ENCODE measurements at places on chromosomes 3 and 15.

DNA sequence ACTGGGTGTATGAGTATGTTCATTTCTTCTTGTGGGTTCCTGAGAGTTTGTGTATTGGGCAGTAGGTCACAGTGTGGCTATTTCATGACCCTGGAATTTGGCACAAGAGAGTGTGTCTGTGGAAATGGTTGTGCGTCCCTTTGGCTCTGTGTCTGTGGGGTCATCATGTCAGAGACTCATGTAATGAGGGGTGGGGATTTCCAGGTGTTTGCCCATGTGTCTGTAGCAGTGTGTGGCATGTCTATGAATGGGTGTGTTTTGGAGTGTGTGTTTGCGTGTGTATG is 1.3 kb upstream of the GATA2 start:
- DNase-seq: no peak

DNA sequence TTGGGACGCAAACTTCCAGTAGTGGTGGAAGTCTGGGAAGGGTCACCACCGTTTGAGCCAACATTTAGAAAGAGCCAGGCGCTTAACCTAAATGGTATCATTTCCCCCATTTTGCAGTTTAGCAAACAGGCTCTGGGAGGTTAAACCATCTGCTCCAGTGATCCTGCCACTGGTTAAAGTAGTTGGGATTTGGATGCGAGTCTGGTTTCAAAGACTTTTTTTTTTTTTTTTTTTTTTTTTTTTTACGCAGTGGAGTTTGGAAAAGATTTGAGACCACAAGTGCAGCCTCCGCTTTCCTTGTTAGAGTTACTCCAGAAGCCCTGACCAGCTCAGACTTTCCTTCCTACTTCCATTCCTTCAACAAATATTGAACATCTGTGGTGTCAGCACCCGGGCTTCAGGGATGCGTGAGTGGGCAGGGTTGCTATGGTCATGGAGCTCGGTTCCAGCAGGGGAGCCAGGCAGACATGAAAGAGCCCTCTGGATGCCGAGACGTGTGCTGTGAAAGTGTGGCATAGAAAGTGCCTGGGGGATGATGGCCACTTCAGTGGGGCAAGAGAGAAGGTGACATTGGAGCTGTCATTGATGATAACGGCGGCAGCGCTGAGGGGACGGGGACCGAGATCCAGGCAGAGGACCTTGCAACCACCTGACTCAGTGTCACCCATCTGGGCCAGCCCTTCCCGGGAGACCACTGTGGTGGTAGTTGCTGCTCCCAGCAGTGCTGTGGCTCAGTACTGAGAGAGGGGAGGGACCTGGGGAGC is 1.1 kb upstream of the RNU6-1 start:
- DNase-seq: peak; percentile 82

- DNase-seq: no peak
Measured at GRCh38 chr15:89002281-89002761, 85.9 kb upstream of the ABHD2 start.

DNA sequence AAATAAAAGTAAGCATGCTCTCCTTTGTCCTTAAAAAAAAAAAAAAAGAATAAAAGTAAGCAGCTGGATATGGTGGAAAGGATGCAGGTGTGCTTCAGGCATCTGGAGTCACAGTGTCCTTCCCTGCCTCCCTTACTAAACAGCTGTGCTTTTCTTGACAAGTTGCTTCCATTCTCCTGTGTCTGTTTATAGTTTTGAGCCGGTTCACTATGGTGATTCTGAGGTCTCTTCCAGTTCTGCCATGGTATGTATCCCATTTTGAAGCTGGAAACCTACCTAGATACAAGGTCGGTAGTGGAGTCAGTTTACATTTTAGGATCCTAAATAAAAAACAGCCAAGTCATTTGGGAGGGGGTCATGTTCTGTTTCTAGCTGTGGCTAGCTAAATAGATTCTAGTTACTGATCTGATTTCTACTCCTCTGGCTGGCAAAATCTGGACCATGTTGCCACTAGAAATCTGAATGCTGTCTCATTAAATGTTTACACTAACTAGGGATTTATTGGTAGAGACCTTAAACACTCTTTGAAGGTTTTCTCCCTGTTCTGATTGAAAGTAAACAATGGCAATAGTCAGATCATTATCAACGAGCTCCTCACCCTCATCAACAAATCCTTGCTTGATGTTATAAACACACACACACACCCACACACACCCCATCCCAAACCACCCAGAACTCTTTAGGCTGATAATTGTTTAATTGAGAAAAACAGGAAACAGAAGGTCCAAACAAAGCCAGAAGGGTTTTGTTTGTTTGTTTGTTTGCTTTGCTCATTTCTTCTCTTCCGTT is 7.9 kb downstream of the TNFSF10 start:
- no peak for DNase-seq

- no peak for DNase-seq
Measured at GRCh38 chr3:9439331-9439730, 41.9 kb downstream of the SETD5 start.

GRCh38 chr15:101058735-101059134 is 139.6 kb downstream of the LRRK1 start:
- DNase-seq: peak; percentile 47

GRCh38 chr3:122942937-122943827 is 84.4 kb downstream of the SEMA5B start:
- no peak for DNase-seq

DNA sequence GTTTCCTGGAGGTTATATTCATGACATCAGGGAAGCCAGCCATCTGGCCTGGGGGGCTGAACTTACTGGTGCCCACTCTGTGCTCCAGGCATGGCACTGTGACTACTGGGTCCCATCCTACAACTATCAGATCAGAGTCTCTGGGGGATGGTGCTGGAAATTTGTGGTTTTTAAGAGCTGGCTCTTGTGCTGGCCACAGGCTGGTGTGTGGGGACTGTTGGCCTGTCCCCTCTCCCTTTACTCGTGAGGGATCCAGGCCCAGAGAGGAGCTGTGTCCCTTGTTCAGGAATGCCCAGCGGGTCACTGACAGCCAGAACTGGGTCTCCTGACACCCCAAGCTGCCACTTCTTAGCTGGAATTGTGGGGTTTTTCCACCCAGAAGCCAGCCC is 44.5 kb upstream of the SEC22A start:
- DNase-seq: no peak

GRCh38 chr3:124791142-124791541 is 60.9 kb downstream of the UMPS start:
- DNase-seq: no peak

GRCh38 chr15:31372635-31373091 is 46.0 kb downstream of the KLF13 start:
- DNase-seq: no peak

- DNase-seq: no peak
Measured at GRCh38 chr3:127728417-127729015, 55.8 kb downstream of the ABTB1 start.

- DNase-seq: no peak
Measured at GRCh38 chr3:156298014-156298413, 177.6 kb downstream of the KCNAB1 start.

- no peak for DNase-seq
Measured at GRCh38 chr3:124318014-124318413, 326.1 kb upstream of the ROPN1 start.

- no peak for DNase-seq
Measured at GRCh38 chr15:58839485-58839884, 68.4 kb downstream of the MINDY2 start.

GRCh38 chr3:157388976-157389375 is 47.7 kb upstream of the PTX3 start:
- DNase-seq: no peak

DNA sequence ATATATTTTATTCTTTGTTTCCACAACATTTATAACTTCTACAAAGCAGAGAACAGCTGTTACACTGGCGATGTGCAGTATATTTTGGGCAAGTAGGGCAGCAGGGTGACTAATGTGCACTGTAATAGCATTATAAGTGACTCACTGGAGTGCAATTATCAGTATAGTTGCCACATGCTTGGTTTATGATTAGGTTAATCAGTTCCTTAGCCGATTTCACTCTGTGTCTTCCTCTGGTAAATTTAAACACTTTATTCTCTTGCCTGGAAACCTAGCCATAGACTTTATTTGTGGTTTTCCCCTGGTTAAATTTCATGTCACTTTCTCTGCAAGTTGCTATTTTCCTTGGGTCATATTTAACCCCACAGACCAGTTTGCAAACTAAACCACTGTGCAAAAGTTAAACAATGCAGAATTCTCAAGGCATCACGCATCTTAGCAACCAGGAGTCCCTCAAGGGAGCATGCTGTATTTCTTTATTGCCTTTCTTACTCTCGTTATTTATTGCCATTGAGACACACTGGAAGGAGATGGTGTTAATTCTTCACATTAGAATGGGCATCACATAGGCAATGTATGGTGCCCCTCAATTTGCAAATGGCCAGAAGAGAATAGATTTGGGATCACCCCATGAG is 690.2 kb upstream of the DPPA4 start:
- no peak for DNase-seq

DNA sequence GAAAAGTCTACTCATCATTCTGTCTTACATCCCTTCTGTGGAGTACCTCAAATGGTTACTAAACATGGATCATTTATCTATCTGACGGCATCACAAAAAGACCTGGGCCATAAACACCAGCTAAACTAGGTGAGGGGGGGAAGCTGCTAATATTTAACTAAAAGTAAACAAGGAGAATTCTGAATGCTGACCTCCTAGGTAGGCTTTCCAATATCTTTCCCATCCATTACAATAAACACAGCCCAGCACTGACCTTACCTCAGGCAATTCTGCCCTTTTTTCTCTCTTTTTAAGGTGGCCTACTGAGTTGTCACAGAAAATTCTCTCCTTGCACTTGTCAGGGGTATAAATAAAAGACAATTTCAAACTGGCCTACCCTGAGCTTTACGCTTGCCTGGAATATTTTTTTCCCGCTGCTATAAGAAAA is 33.1 kb downstream of the USF3 start:
- no peak for DNase-seq

DNA sequence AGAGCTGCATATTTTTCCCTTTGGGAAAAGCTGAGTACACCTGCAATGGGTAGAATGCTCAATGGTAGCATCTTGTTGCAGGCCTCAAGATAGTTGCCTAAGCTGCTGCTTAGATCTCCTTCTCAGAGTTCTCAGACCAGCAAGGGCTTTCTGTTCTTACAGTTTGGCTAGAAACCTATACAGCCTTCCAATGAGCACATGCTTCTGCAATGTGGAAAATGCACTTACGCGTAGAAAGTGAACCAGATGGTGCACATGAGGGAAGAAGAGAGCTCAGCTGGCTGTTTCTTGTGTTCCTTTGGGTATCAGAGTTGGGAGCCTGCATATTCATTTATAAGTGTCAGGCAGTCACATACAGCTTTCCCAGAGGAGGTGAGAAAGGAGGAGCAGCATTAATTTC is 136.4 kb downstream of the B3GALNT1 start:
- no peak for DNase-seq

- no peak for DNase-seq
Measured at GRCh38 chr15:36519067-36519466, 60.4 kb upstream of the CDIN1 start.

DNA sequence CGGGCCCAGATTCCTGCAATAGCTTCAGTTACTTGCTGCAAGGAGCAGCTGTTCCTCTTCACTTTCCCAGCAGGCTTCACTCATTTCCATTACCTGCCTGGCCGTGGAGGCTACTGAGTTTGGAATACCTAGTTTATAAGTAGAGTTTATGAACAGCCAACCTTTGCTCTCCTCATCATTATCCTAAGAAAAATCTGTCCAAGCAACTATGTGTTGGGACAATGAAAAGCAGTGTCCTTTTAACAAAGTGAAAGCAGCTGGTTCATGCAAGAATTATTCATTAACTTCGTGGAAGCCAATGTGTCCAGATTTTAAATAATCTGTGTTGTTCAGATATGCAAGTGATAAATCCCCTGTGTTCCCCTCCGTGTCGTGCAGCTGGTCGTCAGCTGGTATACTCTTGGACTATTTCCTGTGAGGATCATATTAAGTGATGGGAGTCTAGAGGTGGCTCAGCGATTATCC is 39.3 kb upstream of the SSR3 start:
- DNase-seq: no peak

GRCh38 chr3:6124875-6125274 is 736.0 kb upstream of the GRM7 start:
- DNase-seq: no peak

DNA sequence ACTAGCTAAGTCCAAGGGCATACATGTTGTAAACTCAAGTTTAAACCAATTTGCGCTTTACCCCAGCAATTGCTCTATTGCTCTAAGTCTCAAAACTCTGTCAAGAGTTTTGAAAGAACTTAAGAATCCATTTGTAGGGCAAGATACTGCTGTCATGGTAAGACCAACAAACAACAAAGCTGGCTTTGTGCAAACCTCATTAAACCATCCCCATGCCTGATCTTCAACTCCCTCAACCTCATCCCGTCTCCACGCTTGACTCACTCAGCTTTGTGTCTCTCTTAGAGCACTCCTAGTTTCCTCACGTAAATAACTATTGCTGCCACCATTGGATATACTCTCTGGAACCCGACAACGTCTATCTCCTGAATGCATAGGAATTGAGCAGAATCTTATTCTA is 20.6 kb upstream of the ARHGEF26 start:
- no peak for DNase-seq

GRCh38 chr3:110956081-110956480 is 115.5 kb upstream of the NECTIN3 start:
- no peak for DNase-seq

GRCh38 chr3:121663171-121663847 is 2.6 kb upstream of the HCLS1 start:
- no peak for DNase-seq

DNA sequence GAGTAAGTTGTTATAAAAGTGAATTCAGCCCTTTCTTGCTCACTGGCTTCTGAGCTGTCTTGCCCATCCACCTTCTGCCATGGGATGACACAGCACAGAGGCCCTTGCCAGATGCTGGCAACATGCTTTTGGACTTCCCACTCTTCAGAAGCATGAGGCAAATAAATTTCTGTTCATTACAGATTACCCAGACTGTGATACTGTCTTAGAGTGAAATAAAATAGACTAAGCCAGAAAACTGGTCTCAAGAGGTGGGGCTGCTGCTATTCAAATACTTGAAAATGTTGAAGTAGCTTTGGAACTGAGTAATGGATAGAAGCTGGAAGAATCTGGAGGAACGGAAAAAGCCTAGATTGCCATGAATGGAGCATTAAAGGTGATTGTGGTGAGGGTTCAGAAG is 170.4 kb downstream of the ZMAT3 start:
- DNase-seq: no peak

- DNase-seq: no peak
Measured at GRCh38 chr3:105040026-105040622, 326.6 kb upstream of the ALCAM start.

DNA sequence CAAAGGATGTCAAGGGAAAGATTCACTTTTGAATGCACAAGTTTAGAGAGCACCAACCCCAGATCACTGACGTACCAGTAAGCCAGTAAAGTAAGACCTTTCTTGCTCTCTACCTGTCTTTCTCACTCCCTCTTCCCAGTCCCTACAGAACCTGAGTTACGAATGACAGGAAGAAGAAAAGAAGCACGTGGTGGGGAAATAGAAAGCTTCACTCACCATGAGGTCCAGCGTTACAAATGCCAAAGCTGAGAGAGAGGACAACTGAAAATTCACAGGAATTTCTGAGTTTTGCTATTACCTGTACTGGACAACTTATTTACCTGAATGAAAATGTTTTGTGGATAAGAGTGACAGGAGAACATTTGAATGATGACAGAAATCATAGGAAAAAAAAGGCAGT is 133.2 kb upstream of the GBE1 start:
- no peak for DNase-seq
